ENCODE measurements at places on chromosomes 11 and 22.

DNA sequence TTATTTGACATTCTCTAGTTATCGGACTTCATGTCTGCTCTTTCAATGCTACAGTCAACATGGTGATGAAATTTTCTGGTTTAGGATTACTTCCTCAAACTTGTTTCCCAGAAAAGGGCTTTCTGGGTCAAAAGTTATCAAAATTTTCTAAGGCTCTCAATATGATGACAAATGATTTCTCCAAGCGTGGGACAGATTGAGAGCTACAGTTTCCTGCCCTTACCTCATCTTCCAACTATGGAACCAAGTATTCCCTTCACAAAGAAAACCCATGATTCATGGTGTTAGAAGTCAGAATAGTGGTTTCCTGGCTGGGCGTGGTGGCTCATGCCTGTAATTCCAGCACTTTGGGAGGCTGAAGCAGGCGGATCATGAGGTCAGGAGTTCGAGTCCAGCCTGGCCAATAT is 17.8 kb downstream of the MYO18B start:
- H3K27ac ChIP-seq: no peak overlapping the region
- H3K4me1 ChIP-seq: no peaks in the 10 kb centered on the region
- peaks cover 26% of the 10 kb centered on the region for H3K27me3 ChIP-seq
- no peak for DNase-seq

DNA sequence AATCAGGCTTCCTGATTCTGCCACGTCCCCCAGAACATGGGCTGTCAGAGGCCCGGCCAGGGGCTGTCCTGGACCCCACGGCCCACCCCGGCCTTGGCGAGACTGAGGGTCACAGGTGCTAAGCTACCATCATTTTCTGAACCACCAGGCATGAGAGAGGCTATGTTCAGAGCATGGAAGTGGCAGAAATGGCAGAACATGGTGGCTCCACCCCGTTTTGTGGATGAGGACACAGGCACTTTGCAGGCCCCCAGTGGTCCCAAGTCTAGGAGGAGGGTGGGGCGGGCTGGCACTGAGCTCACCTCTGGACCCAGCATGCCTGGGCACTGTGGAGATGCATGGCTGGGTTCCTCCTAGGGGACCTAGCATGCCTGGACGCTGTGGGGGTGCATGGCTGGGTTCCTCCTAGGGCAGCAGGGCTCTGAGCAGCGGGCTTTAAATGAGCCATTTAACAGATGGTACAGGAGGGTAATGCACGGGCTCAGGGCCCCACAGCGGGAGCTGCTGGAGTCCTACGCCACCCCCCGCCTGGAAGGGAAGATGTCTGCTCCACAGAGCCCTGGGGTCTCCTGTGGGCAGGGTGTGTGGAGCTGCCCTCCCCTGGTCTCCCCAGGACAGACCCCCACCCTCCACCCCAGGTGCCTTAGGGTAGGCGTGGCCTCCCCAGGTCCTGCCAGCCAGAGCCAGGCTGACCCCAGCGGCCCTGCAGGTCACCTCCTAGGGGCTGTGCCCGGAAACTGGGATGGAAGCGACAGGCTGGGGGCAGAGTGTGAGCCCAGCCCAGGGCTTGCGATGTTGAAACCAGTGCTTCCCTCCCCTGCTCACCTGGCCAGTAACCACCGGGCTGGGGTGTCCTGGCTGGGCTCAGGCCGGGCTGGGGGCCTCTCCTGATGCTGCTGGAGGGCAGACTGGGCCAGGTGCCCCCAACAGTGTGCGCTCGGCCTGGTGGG is 6.1 kb upstream of the MUC5AC start:
- no peaks in the 10 kb centered on the region for H3K36me3 ChIP-seq
- no peak for DNase-seq
- peak overlapping the region; percentile 26 for H3K27ac ChIP-seq
- peaks cover 5% of the 10 kb centered on the region for H3K4me1 ChIP-seq
- H3K4me3 ChIP-seq: no peak overlapping the region

DNA sequence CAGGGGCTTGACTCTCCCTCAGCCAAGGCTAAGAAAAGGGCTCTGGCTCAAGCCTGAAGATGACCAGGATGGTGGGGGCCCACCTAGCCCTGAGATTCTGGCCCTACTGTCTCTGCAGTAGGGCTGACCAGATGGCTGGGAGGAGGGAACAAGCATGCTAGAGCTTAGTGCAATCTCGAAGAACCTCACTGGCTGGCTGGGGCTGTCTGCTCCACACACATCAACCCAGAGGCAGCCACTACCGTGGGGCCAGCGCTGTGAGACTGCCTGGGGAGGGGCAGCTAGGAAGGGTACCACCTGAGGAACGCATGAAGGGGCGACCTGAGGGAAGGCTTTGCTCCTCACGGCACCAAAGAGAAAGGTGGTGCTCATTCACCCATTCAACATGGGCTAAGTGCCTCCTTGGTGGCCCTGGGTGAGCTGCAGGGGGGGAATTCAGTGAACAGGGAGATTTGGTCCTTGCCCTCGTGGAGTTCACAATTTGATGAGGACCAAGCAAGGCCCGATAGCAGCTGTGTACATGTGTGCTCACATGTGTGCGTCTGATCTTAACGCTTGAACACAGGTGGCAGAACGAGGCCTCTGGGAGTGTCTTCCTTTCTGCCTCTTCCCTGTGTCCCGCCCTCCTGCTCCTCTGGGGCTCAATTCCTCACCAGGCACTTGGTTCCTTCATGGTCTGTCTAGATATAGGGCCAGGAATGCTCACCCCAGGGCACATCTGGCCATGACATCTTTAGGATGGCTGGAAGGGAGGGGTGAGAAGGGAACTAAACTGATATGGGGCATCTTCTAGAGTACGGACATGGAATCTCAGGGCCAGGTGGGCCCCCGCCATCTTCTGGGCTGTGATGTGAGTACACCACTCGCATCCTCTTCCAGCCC is 102.3 kb upstream of the PITPNB start:
- peak overlapping the region; percentile 29 for H3K4me3 ChIP-seq
- no peak for DNase-seq
- H3K36me3 ChIP-seq: peaks cover 5% of the 10 kb centered on the region
- peaks cover 83% of the 10 kb centered on the region for H3K4me1 ChIP-seq
- peaks cover 11% of the 10 kb centered on the region for H3K27me3 ChIP-seq

- DNase-seq: no peak
- no peak overlapping the region for H3K4me3 ChIP-seq
- H3K27ac ChIP-seq: no peak overlapping the region
- H3K27me3 ChIP-seq: no peaks in the 10 kb centered on the region
These were observed 138.3 kb downstream of the GUCY1A2 start for GRCh38 chr11:106879832-106880546.

- peaks cover 3% of the 10 kb centered on the region for H3K27me3 ChIP-seq
- no peak overlapping the region for H3K4me3 ChIP-seq
- no peak overlapping the region for H3K27ac ChIP-seq
- H3K36me3 ChIP-seq: no peaks in the 10 kb centered on the region
These were observed 48.4 kb downstream of the GRAMD1B start for GRCh38 chr11:123478352-123478987.

DNA sequence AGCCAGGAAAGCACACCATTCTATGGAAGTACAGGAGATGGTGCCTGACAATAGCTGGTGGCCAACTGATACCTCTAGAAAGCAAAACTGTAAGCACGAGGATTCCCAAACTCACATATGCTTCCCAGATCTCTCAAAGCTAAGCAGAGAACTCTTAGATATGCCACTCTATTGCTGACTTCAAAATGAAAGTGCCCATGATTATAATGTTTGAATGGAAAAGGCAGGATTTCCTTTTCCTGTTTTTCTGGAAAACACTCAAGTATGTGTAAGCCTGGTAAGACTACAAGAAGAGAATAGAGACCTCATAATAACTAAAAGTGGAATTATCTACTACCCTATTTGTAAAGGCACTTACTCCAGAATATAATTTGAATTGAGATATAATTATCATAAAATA is 2.6 kb upstream of the CARD18 start:
- no peaks in the 10 kb centered on the region for H3K4me1 ChIP-seq
- H3K4me3 ChIP-seq: no peak overlapping the region
- DNase-seq: no peak
- H3K36me3 ChIP-seq: no peaks in the 10 kb centered on the region
- no peaks in the 10 kb centered on the region for H3K27me3 ChIP-seq
- H3K27ac ChIP-seq: no peak overlapping the region

DNA sequence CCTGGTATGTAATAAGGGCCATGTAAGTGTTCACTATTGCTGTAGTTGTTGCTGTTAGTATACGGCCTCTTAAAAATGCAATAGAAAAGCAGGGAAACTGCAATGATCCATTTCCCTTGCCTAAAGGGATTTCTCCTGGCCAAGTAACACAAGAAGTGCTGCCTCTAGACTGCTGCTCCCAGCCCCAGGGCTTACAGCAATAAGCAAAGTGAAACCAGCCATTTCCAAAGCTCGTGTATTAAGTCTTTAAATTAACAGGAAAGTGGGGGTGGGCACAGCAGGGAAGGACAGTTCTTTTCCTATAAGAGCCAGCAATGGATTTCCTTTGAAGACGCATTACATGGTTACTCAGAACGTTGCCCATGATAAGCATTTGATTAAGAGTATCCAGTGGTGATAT is 36.9 kb upstream of the WT1 start:
- no peak overlapping the region for H3K4me3 ChIP-seq
- peaks cover 14% of the 10 kb centered on the region for H3K27me3 ChIP-seq
- H3K27ac ChIP-seq: peak overlapping the region; percentile 97
- peaks cover 4% of the 10 kb centered on the region for H3K36me3 ChIP-seq
- peaks cover 18% of the 10 kb centered on the region for H3K4me1 ChIP-seq

Data from nephron progenitor cell (in vitro differentiated cells).